ENCODE measurements at places on chromosomes 3 and 15.

DNA sequence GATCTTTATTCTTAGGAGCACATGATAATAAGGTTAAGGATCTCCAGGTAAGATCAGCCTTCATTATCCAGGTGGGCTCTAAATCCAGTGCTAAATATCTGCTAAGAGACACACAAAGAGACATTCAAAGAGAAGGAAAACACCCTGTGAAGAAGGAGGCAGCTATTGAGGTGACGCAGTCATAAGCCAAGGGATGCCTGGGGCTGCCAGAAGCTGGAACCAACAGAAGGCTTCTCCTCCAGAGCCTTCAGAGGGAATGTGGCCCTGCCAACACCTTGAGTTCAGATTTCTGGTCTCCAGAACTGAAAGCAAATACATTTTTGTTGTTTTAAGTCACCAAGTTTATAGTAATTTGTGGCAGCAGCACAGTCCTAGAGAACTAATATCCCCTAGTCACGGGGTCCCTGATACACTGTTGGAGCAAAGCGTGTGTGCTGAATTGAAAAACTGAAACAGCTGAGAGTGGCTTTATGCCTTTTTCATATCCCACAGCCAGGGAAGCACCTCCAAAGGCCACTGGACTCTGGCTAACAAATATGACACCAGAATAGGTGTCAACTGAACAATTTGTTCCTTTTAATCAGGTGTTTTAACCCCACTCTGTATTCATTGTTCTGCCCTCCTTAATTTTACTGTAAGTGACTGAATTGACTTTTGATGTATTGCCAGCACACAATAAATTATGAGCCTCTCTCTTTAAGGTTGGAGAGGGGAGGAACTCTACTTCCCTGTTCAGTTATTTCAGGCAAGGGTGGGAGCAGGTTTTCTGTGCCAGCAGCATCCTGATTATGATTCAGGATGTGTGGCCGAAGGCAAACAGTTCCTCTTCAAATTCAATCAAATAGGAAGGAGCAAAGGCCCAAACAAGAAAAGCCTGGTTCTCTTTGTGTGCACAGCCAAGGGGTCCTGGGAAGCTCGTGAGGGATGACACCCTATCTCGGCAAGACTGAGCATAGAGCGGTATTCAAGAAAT lies 151.8 kb upstream of the HES1 start:
- no peak for DNase-seq

GRCh38 chr15:39624806-39625205 lies 43.9 kb downstream of the THBS1 start:
- peak; percentile 70 for DNase-seq

DNA sequence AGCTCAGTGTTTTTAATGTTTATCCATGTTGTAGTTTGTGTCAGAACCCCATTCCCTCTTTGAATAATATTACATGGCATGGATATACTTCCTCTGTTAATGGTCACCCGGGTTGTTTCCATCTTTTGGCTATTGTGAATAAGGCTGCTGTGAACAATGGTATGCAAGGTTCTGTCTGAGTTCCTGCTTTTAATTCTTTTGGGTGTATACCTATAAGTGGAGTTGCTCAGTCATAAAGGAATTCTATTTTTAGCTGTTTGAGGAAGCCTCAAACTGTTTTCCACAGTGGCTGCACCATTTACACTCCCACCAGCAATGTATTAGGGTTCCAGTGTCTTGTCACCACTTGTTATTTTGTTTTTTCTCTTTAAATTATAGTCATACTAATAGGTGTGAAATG lies 99.6 kb downstream of the SLC25A26 start:
- no peak for DNase-seq

GRCh38 chr3:157336252-157337009 lies 100.2 kb upstream of the PTX3 start:
- DNase-seq, result no peak

GRCh38 chr3:15726043-15726442 lies 71.7 kb downstream of the ANKRD28 start:
- DNase-seq, result peak; percentile 23

DNA sequence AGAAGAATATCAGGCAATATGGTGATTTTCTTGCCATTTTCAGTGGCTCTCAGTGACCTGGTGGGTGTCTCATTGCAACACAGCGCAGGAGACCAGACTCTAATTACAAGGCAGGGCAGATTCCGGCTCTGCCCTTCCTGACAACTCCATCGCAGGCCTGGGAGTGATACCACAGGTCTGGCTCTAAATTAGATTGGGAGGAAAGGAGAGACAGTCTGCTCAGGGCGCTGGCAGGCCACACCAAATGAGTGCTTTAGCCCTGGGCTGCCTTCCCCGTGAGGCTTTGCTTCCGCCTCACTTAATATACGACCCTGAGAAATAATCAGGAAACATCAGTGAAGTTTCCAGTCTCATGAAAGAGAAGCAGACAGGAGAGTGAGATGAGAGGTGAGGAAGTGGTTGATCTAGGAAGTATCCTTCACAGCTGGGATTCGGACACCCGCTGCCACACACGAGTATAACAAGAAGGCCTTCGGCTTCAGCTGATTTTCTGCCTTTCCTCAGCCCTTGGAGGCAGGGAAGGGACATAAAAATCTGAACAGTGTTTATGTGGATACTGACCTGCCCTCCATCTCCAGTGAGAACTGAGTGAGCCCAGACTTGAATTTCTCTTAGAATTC lies 73.7 kb upstream of the PROK2 start:
- no peak for DNase-seq

DNA sequence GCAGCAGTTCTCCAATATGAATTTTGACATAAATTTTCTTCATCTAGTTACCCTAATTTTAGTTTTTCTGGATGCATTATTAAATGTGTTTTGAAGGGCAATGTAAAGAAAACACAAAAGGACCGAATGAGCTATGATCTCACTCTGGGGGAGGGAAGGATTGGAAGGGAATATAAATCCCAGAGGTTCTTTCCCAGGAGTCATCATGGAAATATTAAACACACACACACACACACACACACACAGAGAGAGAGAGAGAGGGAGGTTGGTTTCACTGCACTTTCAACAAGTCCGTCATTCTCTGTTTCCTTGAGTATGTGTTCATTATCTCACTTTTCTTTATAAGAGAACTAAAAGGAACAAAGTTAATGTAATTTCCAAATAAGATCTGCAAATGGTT lies 70.7 kb upstream of the DCBLD2 start:
- DNase-seq, result peak; percentile 98

GRCh38 chr3:128107834-128108233 lies 15.8 kb downstream of the RUVBL1 start:
- DNase-seq, result no peak

DNA sequence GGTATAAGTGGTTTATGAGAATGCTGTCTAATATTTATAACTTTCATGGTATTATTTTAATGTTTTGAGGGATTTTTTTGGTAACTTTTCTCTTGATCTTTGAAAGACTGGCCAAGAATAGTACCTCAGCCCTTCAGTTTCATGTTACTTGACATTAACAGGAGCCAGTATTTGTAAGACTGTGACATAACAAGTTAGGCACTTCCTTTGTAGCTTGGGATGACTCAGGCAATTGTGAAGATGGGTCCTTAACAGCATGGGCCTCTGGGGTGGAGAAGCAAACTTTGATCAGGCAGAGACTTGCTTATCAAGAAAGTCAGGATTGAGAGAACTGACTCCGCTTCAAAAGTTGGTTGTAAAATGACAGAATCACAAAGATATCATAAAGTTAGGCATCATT lies 9.5 kb downstream of the LRRC49 start:
- peak; percentile 87 for DNase-seq

- peak; percentile 40 for DNase-seq
Observed at GRCh38 chr15:88476635-88477060, 9.1 kb downstream of the MRPS11 start.

GRCh38 chr15:80898040-80898439 lies 91.6 kb downstream of the MESD start:
- no peak for DNase-seq

DNA sequence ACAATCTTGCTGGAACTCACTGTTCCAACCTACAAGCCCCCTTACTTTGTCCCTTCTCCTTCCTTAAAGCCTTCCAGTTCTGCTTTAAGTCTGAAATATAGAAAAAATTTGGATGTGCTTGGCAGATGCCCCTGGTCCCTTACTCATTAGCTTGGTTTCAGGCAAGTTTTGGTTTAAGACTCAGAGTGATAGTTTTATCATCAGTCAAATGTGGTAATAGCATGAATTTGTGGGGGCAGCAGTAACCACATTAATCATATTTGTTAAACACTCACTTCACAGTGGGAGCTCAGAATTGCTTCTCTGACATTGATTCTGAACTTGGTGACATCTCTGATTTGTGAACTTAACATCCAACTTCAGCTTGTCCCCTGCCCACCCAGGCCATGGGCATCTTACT lies 58.3 kb upstream of the ALDH1A3 start:
- DNase-seq, result no peak

DNA sequence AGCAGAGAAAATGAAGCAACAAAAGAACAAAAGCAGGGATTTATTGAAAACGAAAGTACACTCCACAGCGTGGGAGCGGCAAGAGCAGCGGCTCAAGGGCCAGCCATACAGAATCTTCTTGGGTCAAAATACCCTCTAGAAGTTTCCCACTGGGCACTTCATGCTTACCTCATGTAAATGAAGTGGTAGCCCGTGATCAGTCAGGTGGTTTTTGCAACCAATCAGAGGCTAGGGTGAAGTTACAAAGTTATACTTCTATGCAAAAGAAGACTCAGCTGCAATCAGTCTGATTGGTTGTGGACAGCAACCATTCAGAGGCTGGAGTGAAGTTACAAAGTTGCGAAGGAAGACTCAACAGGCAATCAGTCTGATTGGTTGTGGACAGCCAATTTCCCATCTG lies 37.8 kb upstream of the TRH start:
- DNase-seq, result peak; percentile 72

DNA sequence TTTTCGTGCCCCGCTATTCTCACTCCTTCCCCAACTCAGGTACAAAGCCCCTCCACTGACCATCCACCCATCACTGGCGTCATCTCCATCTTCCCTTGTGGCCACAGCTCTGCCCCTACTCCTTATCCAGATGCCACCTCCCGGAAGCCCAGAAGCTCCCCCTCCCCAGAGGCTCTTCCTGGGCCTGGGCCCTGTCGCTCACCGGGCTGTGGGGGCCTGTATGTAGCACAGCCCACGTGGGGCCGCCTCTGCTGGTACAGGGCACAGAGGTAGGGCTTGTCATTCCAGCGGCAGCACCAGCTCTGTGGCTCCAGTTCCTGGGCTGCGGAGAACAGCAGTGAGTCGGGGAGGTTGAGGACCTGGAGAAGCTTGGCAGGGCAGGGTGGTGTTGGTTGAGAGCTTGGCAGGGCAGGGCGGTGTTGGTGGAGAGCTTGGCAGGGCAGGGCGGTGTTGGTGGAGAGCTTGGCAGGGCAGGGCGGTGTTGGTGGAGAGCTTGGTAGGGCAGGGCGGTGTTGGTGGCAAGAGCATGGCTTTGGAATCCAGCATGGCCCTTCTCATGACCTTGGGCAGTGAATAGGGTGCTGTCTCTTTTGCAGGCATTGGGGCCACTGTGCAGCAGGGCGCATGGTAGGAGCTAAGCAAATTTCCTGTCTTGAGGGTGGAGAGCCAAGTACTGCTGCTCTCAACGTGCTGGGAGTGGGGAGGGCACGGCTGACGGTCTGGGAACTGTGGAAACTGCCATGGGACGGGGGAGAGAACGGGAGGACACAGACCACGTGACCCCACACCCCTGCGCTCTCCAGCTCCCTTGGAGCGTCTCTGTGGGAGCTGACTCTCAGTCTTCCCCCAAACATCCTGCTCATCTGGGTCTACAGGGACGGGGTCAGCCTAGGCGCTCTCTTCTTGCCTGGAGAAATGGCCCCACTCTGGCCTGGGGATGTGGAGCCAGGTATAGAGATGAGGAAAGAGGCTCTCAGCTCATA lies 43.4 kb downstream of the MUC20 start:
- DNase-seq, result no peak

DNA sequence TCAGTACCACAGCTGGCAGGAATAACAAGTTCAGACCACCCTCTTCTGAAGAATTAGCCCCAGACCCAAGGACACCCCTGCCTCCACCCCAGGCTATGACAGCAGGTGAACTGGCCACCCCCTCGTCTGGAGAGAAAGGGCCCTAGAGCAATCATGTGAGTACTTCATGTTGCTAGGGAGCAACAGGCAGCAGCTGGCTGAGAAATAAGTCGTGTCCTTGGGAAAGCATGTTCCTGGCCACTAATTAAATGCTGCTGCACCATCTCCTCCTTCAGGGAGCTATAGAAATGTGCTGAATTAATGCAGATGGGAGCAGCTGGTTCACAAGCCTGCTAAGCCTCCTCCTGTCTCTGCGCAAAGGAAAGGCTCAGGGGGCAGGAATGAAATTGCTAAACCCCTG lies 31.5 kb downstream of the MRPS11 start:
- no peak for DNase-seq

- no peak for DNase-seq
Observed at GRCh38 chr3:50586763-50587070, 17.4 kb downstream of the HEMK1 start.

DNA sequence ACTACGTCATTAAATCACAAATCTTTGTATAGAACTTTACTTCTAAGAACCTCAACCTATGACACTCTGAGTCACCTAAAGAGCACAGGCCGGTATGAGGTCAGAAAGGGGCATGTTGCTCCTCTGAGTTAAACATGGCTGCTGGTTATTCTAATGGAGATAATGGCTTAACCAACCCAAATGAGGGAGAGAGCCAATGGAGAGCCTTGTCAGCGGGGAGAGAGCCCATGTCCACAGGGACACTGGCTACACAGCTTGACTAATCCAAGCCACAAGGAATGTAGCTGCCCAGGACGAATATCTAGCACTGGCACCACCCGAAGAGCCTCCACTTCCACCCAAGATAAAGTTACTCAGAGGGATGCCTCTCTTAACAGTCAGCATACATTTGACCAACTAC lies 77.0 kb upstream of the STAC start:
- DNase-seq, result no peak

GRCh38 chr3:65033576-65033975 lies 345.8 kb upstream of the ADAMTS9 start:
- peak; percentile 68 for DNase-seq

DNA sequence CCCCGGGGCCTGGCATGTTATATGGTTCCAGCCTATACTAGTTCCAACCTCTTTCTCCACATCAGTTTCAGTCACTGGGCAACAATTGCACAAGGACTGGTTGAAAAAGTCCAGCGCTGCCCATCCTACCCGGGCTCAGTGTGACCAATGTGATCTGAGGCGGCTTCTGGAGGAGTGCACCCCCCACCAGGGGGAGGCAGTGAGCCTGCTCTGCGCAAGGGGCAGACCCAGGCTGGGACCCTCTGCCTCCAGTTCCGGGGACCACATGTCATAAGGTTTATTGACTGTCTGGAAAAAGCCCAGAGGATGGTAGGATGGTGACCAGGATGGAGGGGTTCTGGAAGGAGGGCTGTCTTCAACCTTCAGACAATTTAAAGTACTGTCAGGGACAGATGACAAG lies 25.6 kb upstream of the NR2E3 start:
- no peak for DNase-seq

GRCh38 chr3:22569570-22569969 lies 633.6 kb upstream of the UBE2E2 start:
- DNase-seq, result no peak

DNA sequence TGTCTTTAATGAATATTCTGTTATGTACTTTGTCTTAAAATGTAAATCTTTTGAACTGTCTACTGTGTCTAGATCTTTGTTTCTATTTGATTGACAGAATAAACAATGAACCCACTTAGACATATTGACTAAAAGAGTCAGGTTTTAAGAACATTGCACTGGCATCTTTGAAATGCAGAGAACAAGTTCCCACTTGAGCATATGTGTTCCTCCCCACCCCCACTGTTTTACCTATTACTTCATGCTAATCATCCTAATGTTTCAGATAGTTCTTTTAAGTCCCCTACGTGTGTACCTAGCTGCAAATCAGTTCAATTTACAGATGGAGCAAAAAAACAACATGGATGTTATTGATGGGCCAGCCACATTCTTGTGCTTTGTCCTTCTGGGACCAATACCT lies 11.7 kb upstream of the TCF12 start:
- no peak for DNase-seq

Measured in fibroblast of skin of scalp (primary cell).